ENCODE measurements at places on chromosomes 2 and 18. TPM values are rescaled to one million over a fixed set of nuclear protein-coding genes. Genes with fewer than 3 reads are reported as not detected.

DNA sequence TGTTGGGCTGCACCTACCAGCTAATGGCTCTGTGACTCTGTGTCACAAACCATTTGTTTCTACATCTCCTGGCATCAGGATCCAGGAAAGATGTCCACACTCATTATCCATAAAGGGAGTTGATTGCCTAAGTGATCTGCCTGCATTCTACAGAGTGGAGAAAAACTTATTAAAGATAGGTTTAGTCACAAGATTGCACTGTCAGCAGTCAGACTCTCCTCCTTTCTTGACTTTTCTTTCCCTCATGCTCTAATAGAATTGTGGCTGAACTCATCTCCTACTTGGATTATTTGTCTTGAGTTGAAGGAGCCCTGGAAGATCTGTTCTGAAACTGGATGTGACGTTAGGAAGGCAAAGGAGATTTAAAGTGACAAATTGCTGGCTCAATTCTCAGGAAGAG lies 152.7 kb downstream of the SLC8A1 start:
- peaks cover 2% of the 10 kb centered on the region for H3K4me1 ChIP-seq
- no peak for DNase-seq
- H3K4me3 ChIP-seq, result no peak overlapping the region
- no peaks in the 10 kb centered on the region for H3K36me3 ChIP-seq
- no peaks in the 10 kb centered on the region for H3K27me3 ChIP-seq
- no peak overlapping the region for H3K27ac ChIP-seq

DNA sequence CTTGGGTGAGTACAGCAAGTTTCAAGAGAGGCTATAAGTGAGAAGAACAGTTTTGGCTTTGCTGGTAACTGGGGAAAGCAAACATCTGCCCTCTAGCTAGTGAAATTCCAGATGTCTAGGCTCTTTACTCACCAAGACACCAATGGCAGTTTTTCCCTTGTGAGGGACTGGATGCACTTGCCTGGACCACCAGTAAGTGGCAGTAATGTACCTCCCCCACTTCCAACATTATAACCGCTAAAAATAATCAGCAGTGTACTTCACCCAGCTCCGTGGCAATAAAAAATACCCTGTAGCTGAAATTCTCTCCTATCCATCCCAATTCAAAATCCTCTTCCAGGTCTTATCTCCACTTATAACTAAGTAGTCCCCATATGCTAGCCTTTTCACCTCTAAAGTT lies 383.9 kb downstream of the ARHGAP15 start:
- H3K27me3 ChIP-seq, result no peaks in the 10 kb centered on the region
- H3K4me3 ChIP-seq, result no peak overlapping the region
- no peak overlapping the region for H3K27ac ChIP-seq

DNA sequence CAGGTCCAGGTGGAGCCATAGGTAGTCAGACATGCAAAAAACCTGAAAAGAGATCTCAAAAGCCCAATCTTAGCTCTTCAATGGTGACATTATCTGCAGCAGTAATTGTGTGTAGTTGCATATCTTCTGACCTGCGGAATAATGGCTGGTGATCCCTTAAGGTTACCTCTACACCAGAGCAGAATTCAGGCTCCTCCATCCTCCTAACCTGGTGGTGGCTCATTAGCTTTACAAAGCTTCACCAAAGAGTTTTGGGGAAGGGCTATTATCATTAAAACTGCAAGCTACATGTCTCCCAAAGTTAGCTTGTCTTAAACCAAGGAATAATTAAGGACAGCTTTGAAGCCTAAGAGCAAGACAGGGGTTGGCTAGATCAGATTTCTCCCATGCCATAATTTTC lies 42.6 kb upstream of the CHST9 start:
- no peak overlapping the region for H3K27ac ChIP-seq
- H3K36me3 ChIP-seq, result no peaks in the 10 kb centered on the region
- no peaks in the 10 kb centered on the region for H3K27me3 ChIP-seq
- H3K4me1 ChIP-seq, result peaks cover 34% of the 10 kb centered on the region

- no peak overlapping the region for H3K4me3 ChIP-seq
- DNase-seq, result no peak
- H3K36me3 ChIP-seq, result no peaks in the 10 kb centered on the region
- peaks cover 8% of the 10 kb centered on the region for H3K27me3 ChIP-seq
- H3K27ac ChIP-seq, result peak overlapping the region; percentile 23
- H3K4me1 ChIP-seq, result peaks cover 25% of the 10 kb centered on the region
Observed at GRCh38 chr2:203909974-203910373, 26.6 kb upstream of the ICOS start.

EPAS1 gene
- 11.0 TPM for total RNA-seq

GRCh38 chr2:173590276-173590861 lies 235.7 kb downstream of the CDCA7 start:
- no peak overlapping the region for H3K4me3 ChIP-seq
- no peak for DNase-seq
- peak overlapping the region; percentile 89 for H3K27ac ChIP-seq
- H3K36me3 ChIP-seq, result no peaks in the 10 kb centered on the region
- H3K27me3 ChIP-seq, result no peaks in the 10 kb centered on the region

- no peak overlapping the region for H3K4me3 ChIP-seq
- H3K4me1 ChIP-seq, result no peaks in the 10 kb centered on the region
- DNase-seq, result no peak
- H3K36me3 ChIP-seq, result no peaks in the 10 kb centered on the region
- H3K27me3 ChIP-seq, result no peaks in the 10 kb centered on the region
Observed at GRCh38 chr2:14756981-14757657, 124.6 kb downstream of the LRATD1 start.

DNA sequence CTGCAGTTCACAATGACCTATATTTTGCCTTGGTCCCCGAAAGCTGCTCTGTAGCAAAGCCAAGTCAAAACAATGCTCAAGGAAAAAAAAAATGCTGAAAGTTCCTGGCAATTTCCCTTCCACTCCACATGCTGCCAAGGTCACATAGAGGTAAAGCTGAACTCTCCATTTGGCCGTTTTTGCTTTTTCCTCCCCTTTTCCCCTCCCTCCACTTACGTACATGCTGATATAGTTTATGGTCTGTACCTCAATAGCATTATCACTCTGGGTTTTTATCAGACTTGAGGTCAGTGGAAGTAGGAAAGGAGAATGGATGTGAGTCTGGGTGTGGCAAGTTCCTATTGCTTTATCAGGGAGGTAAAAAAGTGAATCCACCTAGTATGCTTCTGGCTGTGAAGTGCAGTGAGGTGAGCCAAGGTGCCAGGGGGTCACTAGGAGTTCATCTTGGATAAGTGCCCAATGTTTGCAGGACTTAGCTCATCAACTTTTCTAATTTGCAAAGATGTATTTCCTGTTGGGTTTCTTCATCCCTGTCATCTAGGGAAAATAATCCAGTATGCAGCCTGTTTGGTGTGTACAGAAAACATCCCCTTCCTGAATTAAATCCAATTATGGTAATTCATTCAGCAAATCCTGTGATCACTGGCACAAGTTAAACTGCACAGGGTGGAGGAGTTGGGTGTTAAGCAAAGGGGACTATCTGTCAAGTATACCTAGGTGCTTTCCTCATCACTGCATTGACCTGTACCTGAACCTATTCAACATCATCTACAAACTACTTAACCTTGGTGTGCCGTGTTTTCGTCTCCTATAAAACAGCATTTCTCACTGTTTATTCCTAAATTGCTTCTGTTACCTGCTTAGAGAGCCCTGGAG lies 124.3 kb upstream of the CYP26B1 start:
- no peak overlapping the region for H3K27ac ChIP-seq
- H3K4me3 ChIP-seq, result no peak overlapping the region
- H3K27me3 ChIP-seq, result no peaks in the 10 kb centered on the region

DNA sequence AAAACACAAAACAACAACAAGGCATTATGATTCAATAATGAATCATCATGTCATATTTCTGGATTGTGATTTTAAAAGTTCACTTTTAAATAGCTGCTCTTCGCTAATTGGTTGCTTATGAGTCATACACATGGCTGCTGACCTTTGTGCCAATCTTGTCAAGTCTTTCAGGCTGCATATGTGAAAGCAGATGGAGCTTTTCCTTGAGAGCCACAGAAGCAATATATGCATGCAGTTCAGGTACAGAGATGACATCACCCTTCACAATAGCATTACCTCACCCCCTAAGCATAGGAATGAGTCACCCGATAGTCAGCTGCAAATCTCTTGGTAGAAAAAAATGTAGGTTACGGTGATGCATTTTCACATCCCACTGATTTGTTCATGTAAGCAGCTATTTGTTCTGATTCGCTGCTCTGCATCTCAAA lies 27.2 kb downstream of the EIF2AK3 start:
- no peak for DNase-seq
- peak overlapping the region; percentile 74 for H3K27ac ChIP-seq
- no peak overlapping the region for H3K4me3 ChIP-seq
- H3K36me3 ChIP-seq, result peaks cover 7% of the 10 kb centered on the region
- no peaks in the 10 kb centered on the region for H3K27me3 ChIP-seq
- peaks cover 26% of the 10 kb centered on the region for H3K4me1 ChIP-seq

BCL2L11 gene
- 40.4 TPM for total RNA-seq

GRCh38 chr2:28339516-28340175 lies 53.0 kb upstream of the FOSL2 start:
- peaks cover 85% of the 10 kb centered on the region for H3K4me1 ChIP-seq
- H3K27me3 ChIP-seq, result no peaks in the 10 kb centered on the region
- H3K36me3 ChIP-seq, result no peaks in the 10 kb centered on the region
- H3K27ac ChIP-seq, result peak overlapping the region; percentile 96
- H3K4me3 ChIP-seq, result peak overlapping the region; percentile 49

DNA sequence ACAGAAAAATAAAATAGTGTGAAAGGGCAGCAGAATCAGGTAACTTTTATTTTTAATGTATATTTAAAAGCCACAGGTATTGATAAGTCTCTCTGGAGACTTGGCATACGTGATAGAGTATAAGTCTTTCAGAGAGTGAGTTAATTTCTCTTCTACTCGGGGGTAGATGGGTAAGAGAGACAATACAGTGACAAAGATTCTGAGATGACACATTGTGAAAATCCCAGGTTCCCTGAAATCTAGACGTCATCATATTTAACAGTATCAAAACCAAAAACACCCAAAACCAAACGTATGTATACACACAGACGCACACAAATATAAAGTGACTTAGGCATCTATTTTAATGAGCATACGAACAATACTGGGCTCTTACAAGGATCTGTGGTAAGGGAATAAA lies 33.3 kb downstream of the NIF3L1 start:
- H3K36me3 ChIP-seq, result peaks cover 32% of the 10 kb centered on the region
- H3K4me1 ChIP-seq, result no peaks in the 10 kb centered on the region
- H3K27ac ChIP-seq, result no peak overlapping the region
- H3K4me3 ChIP-seq, result no peak overlapping the region
- DNase-seq, result no peak
- H3K27me3 ChIP-seq, result no peaks in the 10 kb centered on the region

DNA sequence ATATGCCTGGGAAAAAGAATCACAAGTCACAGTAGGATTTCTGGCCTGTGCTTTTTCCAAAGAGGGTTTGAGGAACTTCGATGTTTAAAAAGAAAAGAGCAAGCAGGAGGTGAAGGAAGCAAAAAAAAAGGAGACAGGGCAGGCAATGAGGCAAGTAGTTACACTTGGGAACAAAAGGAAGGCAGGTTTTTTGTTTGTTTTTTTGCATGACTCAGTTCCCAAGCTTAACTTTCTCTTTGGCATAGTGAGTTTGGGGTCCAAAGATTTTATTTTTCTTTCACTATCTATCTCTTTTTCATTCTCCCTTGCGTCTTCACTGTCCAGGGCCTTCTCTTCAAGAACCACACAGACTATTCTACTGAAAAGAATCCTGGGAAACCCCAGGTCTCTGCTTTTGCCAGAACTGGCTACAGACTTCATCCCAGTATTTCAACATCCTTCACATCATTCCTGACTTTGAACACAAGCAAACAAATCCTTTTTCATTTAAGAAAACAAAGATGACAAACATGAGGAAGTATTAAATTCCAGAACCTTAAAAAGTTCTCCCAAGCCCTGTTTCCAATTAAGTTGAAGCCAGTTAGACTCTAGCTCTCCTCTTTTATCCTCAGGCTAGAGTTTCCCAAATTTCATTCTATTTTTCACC lies 210.7 kb upstream of the RND3 start:
- H3K27me3 ChIP-seq, result no peaks in the 10 kb centered on the region
- no peaks in the 10 kb centered on the region for H3K36me3 ChIP-seq
- no peak for DNase-seq
- H3K4me1 ChIP-seq, result peaks cover 35% of the 10 kb centered on the region
- H3K4me3 ChIP-seq, result no peak overlapping the region

GRCh38 chr18:78717051-78717765 lies 262.4 kb upstream of the SALL3 start:
- no peaks in the 10 kb centered on the region for H3K27me3 ChIP-seq
- H3K4me1 ChIP-seq, result no peaks in the 10 kb centered on the region
- DNase-seq, result no peak
- no peak overlapping the region for H3K27ac ChIP-seq
- H3K4me3 ChIP-seq, result no peak overlapping the region
- no peaks in the 10 kb centered on the region for H3K36me3 ChIP-seq

GRCh38 chr2:121088251-121089165 lies 196.5 kb downstream of the TFCP2L1 start:
- no peak overlapping the region for H3K27ac ChIP-seq
- no peak overlapping the region for H3K4me3 ChIP-seq
- H3K4me1 ChIP-seq, result no peaks in the 10 kb centered on the region
- DNase-seq, result no peak

GRCh38 chr2:107267086-107267485 lies 381.1 kb upstream of the ST6GAL2 start:
- H3K36me3 ChIP-seq, result peaks cover 2% of the 10 kb centered on the region
- H3K27ac ChIP-seq, result no peak overlapping the region
- H3K4me1 ChIP-seq, result no peaks in the 10 kb centered on the region
- no peak overlapping the region for H3K4me3 ChIP-seq

CD207 gene
- not detected for total RNA-seq

DNA sequence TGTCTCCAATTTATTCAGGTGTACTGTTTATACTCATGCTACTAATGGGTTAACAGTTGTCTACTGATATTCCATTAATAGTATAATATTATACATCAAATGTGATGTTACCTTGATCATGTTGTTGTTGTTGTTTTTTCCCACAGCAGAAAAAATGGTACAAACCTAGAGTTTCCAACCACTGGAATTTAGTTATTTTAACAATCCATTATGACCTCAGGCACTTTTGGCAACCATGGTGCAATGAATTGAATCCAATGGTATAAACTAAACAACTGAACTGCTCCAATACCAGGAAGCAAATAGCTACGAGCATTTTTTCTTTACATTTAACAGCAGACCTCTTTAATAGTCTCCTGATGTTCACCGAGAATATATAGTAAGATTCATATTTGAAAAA lies 31.0 kb upstream of the C2orf66 start:
- H3K27me3 ChIP-seq, result no peaks in the 10 kb centered on the region
- H3K4me3 ChIP-seq, result no peak overlapping the region
- H3K27ac ChIP-seq, result no peak overlapping the region
- DNase-seq, result no peak
- H3K4me1 ChIP-seq, result peaks cover 11% of the 10 kb centered on the region

EIF5B gene
- 39.8 TPM for total RNA-seq

Data from osteocyte (in vitro differentiated cells).